Activated T-cell treated with anti-CD3 and anti-CD28 coated beads for 48 hours (primary cell): ENCODE measurements at places on chromosomes 6 and 20.

DNA sequence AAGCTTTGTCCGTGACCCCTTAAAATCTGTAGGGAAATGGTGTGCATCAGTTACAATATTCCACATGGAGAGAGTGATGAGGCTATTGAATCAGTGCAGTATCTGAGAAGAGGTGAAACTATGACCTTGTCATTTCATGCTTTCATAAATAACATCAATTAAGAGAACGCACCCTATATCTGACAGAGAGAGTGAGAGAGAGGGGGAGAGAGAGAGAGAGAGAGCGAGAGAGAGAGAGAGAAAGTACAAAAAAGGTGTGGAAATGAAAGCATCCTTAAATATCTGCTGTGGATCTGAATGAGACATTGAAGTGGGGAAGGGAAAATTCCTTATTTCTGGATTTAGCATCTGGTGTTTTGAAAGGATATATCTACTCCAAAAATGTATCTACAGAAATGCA lies 12.4 kb downstream of the GSTA4 start:
- DNase-seq: no peak

DNA sequence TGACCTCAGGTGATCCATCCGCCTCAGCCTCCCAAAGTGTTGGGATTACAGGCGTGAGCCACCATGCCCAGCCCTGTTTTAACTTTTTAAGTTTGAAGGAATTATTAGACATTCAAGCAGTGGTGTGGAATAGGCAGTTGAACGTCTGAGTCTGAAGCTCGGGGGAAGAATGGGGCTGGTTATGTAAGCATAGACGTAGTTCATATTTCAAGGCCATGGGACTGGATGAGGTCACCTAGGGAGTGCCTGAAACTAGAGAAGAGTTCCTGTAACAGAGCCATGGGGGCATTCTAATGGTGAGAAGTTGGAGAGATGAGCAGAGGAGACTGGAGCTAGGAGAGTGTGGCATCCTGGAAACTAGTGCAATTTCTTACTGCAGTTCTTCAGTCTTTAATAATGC lies 6.4 kb downstream of the CDKAL1 start:
- DNase-seq: no peak

- DNase-seq: no peak
Measured at GRCh38 chr6:63731930-63732329, 96.3 kb downstream of the PHF3 start.

GRCh38 chr20:50004229-50004628 lies 21.4 kb downstream of the SNAI1 start:
- DNase-seq: no peak

GRCh38 chr6:166670894-166671293 lies 43.8 kb upstream of the RPS6KA2 start:
- DNase-seq: no peak

DNA sequence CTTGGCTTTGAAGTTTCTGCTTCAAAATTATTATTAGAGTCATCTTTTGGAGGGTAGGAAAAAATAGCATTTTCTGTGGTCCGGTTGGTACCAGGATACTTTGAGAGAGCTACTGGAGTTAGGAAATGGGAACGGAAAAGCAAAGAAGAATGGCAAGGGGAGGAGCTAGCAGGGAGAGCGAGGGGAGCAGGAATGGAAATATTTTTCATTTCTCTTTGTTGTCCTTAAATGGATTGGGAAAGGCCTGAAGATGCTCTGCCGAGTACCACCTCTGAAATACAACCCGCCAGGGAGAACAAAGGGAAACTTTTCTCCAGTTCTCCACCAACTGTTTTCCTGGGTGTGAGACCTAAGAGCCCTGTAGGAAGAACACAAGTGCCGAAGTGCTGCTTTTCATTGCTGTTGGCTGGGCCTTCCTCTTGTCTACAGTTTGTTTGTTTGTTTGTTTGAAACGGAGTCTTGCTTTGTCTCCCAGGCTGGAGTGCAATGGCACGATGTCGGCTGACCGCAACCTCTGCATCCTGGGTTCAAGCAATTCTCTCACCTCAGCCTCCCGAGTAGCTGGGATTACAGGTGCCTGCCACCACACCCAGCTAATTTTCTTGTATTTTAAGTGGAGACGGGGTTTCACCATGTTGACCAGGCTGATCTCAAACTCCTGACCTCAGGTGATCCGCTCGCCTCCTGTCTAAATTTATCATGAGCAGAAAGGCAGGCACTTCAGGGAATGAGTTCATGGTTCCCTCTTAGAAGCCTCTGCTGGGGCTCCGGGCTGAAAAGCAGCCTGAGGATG lies 3.5 kb upstream of the TRAF3IP2 start:
- DNase-seq: no peak
